Activated T-helper 9 cell treated with anti-CD3 and anti-CD28 coated beads, Interleukin-2, amount 50 U/mL, for 16 hours (primary cell): ENCODE measurements at places on chromosomes 1 and 21.

DNA sequence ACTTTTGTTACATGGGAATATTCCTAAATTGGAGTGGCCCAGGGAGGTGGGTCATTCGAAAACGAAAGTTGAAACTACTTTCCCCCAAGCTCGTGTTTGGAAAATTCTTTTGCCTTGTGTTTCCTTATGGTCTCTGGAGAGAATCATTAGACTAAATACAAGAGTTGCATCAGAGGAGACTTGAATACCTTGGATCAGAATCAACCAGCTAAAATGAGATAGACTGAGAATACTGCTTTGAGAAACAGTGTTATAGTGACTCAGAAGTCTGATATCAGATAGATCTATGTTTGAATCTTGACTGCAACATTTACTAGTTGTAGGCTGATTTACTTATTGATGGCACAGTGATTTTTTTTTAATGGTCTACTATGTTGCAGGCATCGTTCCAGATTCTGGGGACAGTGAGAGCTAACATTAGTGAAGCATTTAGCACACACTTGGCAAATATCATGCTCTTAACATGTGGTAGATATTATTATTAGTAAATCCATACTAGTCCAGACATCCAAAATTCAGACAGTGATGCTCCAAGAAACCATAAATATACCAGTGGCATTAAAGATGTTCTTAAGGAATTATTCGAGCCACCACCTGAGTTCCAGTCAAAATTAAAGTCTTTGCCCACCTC is 12.9 kb upstream of the ACTN2 start:
- no peak for DNase-seq

- DNase-seq = no peak
Measured at GRCh38 chr21:26557106-26557505, 16.0 kb downstream of the CYYR1 start.

GRCh38 chr1:179767177-179767581 is 24.1 kb downstream of the FAM163A start:
- DNase-seq = no peak

DNA sequence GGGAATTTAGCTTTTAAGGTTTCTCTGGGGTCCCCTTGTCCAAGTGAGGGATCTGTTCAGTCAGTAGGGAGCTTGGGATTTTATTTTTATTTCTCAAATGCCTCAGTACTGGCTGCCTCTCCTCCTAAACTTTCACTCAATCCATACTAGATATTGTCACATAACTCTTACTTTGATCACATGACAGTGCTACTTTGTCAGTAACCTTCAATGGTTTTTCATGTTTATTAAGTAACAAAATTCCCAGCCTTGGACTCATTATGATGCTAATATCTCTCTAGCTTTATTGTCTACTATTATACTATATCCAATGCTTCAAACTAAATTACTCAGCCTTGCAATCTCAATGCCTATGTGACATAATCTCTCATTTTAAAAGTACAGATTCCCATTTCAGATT is 97.7 kb downstream of the ATP1B1 start:
- no peak for DNase-seq

- DNase-seq = no peak
Measured at GRCh38 chr1:160308451-160309184, 23.7 kb upstream of the PEX19 start.

GRCh38 chr1:109497449-109498160 is 3.7 kb downstream of the CYB561D1 start:
- no peak for DNase-seq

DNA sequence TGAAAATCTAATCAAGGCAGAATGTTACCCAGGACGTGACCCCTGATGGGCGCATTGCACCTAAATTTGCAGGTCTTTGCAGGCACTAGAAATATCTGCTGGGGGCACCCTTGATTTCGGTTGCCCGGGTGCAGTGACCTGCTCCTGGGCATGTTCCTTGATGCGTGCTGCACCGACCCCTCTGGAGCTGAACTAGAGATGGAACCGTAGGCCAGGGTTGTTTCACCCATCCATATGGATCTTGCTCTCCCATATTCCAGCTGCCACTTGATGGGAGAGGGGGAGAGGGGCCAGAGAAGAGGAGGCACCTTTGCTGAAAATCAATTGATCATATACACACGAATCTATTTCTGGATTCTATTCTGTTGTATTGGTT is 8.4 kb upstream of the COL18A1 start:
- DNase-seq = no peak

GRCh38 chr1:15198684-15199083 is 45.1 kb downstream of the TMEM51 start:
- DNase-seq = no peak

DNA sequence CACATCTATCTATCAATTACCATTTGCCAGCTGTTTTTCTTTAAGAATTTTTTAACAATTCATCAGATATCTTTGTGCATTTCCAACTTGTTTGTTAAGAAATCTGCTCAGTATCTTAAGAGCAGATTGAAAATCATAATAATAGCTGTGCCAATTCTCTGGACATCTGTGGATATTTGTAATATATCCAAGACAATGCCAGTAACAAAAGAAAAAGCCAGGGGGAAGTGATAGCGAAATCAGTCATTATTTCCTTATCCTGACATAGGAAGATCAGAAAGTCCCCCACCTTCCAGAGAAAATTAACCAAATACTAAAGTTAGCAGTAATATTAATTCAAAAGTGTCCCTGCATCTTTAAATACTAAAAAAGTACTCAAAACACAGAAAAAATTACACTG is 217.1 kb downstream of the RERE start:
- no peak for DNase-seq

- DNase-seq = no peak
Measured at GRCh38 chr1:172401892-172402291, 18.6 kb upstream of the C1orf105 start.

DNA sequence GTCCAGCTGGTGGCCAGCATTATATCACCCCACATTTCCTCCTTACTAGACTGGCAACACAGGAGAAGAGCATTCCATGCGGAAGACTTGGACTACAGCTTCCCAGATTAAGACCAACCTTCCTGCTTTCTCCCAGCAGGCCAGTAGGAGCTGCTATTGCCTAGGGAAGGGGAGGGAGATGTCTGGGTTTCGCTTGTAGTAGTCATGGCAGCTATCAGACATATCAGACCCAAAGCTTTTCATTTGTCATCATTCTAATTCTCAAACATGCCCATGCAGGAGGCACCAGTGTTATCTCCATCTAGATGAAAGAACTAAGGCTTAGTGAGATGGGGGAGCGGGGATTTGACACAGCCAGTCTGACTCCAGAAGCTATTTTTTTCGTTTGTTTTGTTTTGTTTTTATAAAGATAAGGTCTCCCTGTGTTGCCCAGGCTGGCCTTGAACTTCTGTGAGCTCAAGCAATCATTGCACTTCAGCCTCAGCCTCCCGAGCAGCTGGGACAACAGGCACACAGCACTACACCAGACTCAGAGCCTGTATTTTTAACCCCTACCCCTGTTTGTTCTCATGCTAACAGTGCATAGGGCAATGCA is 4.5 kb downstream of the PLA2G2A start:
- DNase-seq = no peak

GRCh38 chr1:92879316-92879968 is 47.6 kb downstream of the RPL5 start:
- DNase-seq = no peak

DNA sequence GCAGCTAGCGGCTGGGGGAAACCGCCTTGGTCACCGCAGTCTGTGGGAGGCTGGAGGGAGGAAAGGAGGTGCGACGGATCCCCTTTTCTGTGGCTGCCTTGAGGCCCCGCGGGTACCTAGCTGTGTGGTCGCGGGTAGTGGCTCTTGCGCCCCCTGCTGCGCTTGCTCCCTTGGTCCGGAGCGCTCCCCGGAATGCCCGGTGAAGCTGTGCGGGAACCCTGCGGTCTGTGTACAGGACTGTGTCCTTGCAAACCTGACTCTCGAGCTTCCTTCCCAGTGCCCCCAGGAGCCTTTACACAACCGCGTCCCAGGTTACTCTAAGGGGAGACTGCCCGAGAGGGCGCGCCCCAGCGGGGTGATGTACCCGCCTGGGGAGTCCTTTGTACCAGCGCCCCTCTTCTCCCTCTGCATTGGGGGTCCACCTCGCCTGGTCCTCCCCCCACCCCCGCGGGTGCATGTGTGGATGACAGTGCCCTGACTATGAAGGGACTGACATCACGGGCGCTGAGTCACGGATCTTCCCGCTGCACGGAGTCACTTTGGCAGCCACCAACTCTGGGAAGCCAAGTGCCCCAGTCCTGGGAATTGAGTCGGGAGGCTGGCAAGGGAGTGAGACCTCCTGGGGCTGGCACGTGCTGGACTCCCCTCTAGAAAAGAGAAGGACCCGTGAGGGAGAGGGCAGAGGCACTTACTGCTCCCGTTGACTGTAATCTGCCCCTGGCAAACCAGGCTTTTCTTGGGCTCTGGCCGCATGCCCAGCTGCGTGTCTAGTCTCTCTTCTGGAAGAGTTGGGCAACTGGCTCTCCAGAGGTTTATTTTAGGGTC is 816 bp downstream of the IL6R start:
- DNase-seq = peak; percentile 64

- no peak for DNase-seq
Measured at GRCh38 chr1:39539252-39539790, 37.3 kb downstream of the PABPC4 start.

- no peak for DNase-seq
Measured at GRCh38 chr1:55939866-55940265, 639.5 kb downstream of the PLPP3 start.

DNA sequence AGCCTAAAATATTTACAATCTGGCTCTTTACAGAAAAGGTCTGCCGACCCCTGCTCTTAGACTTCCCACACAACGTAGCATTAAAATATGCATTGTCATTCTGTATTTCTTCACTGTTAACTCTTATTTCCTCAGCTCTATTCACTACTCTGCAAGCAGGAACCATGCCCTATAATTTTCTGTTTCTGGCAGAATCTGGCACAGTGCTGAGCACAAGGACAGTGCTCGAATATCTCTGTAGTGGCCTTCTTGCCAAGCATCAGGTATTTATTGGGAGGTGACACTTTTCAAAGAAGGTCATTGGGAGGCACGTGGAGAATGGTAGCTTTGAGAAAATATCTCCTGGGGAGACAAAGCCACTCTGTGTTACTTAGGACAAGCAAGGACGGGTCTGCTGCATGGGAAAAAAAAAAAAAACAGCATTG is 77.9 kb downstream of the PSMG1 start:
- DNase-seq = no peak

GRCh38 chr21:37658817-37659458 is 257.3 kb downstream of the KCNJ6 start:
- no peak for DNase-seq

DNA sequence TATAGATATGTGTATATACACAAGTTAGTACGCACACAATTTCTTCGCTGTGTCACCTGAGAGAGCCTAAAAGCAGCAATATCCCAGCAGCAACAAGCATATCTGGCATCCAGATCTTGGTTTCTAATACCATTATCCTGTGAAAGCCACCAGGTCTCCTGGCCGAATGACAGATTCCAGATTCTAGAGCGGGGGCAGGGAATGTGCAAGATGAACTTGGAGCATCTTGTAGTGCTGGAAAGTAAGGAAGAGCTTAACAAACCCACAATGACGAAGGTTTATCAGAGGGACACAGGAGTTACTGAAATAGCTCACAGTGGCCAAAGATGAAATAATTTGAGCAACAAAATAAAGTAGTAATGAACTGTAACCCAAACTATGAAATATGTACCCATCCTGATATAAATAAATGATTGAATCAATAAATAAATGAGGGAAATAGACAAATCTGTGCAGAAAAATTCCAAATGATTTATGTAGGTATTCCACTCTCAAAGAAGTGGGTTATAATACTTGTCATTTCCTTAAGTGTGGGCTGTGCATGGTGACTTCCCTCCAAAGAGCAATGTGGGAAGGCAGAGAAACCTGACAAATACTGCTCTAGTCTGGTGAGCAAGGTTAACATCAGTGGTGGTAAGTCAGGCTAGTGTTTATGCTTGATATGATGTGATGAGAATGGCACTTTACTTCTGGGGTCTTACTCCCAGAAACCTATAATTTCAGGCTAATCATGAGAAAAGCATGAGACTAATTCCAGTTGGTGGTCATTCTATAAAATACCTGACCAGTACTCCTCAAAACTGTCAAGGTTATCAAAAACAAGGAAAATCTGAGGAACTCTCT is 67.9 kb downstream of the LRRC8D start:
- DNase-seq = no peak

DNA sequence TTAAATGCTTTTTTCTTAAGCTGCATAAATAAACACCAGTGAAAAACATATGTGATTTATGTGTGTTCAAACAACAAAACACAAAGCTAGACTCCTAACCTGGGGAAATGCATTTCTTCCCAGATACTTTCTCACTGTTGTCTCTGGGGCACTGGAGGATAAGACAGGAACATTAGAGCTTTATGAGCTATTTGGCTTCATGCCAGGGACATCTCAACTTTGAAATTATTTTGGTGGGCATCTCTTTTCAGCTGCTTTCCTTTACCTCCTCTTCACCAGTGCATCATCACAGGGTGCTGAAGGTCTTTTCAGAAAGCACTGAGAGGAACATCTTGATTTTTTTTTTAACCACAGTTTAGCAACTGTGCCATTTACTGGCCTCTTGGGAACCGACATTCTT is 212.9 kb downstream of the DNM3 start:
- DNase-seq = no peak

DNA sequence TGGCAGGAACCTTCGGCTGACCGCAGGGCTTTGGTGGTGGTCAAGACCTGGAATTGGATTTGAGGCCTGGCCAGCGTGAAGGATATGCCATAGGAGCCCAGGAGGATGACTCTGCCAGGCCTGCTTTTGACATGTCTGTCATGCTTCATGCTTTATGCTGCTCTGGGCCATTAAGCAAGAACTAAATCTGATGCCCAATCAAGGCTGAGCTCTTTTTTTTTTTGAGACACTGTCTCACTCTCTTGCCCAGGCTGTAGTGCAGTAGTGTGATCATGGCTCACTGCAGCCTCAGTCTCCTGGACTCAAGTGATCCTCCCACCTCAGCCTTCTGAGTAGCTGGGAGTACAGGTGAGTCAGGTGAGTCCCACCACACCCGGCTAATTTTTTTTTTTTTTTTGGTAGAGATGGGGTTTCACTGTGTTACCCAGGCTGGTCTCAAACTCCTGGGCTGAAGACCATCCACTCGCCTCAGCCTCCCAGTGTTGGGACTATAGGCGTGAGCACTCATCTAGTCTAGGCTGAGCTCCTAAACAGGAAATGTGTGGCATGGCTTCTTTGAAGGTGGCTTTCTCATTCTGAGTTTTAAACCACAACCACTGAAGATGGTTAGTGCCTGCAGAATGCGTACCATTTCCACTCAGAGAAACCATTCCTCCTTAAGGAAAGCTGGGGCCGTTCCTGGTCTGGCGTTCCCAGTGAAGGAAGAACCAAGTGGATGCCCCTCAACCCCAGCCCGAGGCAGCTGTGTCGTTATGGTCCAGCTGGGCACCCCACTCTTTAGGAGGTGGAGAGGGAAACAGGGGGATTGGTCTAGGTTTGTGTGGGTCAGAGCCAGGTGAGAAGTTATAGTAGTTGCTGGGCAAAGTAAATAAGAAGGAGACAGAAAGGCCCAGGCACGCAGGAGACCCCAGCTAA is 34.2 kb upstream of the ATP5PO start:
- DNase-seq = peak; percentile 44
